Stimulated activated CD8-positive, alpha-beta memory T cell treated with anti-CD3 and anti-CD28 coated beads, Interleukin-7, amount 100 ng/mL, for 24 hours (primary cell): ENCODE measurements at places on chromosomes 11 and 22.

DNA sequence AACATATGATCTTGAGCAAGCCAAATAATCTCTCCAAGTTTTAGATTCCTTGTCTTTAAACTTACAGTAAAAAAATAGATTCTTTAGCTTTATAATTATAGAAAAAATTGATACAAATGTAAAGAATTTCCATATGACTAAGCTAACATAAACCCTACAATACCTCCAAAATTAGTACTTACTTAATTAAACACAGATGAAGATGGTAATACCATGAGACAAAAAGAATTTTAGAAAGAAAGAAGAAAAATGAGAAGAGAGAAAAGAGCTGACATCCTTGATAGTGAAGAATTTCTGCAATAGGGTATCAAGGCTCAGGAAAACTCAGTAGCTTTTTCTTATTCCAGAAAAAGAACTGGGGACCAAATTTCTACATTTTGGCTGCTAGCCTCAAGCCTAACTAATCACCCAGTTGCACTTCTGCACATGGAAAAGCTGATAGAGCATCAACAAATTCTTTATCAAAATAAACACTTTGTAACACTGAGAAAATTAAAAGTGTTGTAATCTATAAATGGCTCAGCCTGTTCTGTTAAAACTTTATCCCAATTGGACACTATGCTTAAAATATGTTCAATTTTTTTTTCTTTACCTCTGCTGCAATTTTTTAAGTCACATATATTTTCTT, 24.7 kb upstream of the SOX6 start:
- DNase-seq = no peak

DNA sequence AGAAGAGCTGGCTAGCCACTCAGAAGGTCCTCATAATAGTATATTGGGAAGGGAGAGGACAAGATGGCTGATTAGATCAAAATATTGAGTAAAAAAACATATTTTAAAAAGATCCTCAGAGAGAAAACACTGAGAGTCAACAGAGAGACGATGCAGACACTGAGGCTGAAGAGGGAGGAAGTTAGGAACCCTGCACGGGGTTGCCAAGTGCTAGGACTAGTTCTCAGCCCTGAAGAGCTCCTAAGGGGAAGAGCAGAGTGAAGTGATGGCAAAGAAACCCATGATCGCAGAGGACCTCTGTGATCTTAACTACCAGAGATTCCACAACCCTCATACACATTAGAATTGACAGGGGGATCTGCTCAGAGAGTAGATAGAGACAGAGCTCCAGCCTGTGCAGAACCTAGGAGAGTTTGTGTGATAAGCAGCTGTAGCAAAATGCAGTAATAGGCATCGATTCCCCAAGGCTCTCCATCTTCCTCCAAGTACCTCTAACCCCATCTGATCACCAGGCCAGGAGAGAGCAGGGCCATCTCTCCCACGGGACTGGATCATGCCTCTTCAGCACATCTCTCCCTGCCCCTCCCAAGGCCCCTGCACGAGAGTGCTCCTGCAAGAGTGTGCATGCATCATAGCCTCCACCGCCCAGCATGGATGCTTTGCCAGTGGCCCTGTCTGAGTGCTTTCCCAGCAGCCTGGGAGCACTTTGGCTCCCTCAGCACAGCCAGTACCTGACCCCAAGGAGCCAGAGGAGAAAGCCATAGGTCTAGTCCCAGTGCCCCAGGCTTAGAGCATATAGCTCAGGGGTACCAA, 41.2 kb upstream of the ARL14EP start:
- no peak for DNase-seq

- no peak for DNase-seq
Observed at GRCh38 chr11:17013548-17014320, 480 bp downstream of the PLEKHA7 start.

DNA sequence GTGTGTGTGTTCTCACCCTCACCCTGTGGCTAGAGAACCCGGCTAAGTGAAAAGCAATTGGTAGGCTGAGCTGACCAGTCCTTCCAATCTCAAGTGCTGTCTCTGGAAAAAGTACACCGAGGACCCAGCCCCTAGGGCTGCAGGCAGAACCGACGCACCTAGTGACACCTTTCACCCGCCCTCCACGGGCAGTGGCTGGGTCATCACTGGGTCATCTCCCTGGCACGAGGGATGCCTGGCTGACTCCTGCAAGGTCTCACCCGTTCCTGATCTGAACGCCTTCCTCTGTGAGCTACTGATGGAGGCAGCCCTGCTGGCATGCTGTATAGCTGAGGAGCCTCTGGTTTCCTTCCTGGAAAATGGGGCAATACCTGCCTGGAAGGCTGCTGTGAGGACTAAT, 311.5 kb downstream of the NTM start:
- no peak for DNase-seq

- DNase-seq = no peak
Observed at GRCh38 chr11:111035746-111036145, 209.8 kb upstream of the POU2AF2 start.

GRCh38 chr22:36012332-36012731, 16.3 kb downstream of the RBFOX2 start:
- no peak for DNase-seq

- DNase-seq = no peak
Observed at GRCh38 chr11:64192434-64192833, 6.5 kb downstream of the STIP1 start.

DNA sequence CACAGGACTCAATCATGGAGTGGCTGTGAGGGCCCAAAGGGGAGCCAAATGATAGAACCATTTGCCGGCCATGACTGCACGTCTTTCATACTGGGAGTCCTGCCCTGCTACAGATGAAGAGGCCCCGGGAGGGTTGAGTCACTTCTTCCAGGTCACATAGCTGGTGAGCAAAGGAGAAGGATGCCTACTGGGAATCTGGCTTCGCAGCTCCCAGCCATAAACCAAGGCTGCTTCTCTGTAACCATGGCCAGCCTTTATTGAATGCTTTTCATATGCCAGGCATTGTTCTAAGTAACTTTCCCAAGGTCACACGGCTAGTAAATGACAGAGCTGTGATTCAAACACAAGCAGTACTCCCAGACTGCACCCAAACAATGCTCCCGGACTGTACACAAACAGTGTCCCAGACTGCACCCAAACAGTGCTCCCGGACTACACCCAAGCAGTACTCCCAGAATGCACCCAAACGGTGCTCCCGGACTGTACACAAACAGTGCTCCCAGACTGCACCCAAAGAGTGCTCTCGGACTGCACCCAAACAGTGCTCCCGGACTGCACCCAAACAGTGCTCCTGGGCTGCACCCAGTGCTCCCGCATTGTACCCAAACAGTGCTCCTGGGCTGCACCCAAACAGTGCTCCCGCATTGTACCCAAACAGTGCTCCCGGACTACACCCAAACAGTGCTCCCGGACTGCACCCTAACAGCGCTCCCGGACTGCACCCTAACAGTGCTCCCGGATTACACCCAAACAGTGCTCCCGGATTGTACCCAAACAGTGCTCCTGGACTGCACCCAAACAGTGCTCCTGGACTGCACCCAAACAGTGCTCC, 89.8 kb downstream of the FBXO7 start:
- no peak for DNase-seq

- no peak for DNase-seq
Observed at GRCh38 chr22:36125434-36125833, 35.1 kb downstream of the APOL3 start.

DNA sequence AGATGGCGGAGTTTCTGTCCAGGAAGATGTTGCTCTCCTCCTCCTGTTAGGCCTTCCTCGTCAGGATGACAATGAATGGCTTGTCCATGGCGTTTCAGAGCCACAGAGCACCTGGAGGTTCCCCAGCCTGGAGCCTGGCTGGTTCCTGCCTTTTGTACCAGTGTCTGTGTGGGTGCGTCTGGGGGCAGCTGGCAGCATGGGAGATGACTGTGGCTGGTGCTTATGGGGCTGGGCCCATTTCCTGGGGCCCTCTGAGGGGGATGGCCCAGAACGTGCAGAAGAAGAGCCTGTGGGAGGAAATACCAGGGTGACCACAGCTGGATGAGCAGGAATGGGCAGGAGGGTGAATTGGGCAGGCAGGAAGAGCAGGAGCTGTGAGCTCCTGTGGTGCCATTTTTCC, 6.7 kb downstream of the SLC37A2 start:
- no peak for DNase-seq

DNA sequence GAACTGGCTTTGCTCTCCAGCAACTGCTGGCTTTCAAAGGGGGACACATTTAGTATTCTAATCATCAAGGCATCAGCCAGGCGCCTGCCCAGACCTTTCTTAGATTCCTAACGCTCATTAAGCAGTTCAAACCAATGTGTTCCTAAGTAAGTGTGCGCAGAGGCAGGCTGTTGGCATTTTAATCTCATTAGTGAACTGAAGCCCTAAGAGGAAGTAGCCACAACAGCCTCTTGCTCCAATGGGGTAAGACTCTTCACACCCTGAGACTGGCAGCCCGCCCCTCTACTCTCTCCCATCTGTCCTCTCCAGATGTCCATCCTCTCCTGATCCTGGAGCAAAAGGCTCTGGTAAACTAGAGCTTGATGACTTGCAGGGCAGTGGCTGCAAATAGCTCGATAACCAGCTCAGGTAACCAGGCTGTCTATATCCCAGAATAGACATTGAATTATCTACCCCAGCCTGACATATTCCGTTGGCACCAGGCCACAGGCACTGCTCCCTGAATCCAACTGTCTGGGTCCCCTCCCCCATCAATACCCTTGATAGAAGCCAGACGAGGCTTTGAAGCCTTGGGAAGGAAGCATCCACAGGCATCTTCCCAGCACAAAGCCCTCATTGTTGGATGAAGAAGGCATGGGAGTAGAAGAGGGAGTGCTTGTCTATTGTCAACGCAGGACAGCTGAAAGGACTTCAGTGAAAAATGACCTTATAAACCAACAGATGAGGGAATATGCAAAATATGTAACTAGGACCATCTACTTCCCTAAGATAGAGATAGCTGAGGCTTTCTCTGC, 321.1 kb downstream of the TENM4 start:
- DNase-seq = no peak

DNA sequence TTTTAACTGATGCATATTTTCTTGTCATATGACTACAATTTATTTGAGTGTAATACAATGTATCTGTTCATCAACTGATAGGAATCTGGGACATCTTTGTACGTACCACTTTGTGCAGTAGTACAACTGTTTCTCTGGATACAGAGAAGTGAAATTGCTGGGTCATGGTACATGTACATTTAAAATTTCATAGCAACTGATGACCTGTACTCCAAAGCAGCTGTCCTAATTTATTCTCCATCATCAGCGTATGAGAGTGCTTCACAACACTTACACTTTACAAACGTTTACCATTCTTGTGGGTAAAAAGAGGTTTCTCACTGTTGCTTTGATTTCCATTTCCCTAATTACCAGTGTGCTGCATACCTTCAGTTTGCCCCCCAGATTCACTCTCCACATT, 552.8 kb upstream of the CADM1 start:
- DNase-seq = no peak

DNA sequence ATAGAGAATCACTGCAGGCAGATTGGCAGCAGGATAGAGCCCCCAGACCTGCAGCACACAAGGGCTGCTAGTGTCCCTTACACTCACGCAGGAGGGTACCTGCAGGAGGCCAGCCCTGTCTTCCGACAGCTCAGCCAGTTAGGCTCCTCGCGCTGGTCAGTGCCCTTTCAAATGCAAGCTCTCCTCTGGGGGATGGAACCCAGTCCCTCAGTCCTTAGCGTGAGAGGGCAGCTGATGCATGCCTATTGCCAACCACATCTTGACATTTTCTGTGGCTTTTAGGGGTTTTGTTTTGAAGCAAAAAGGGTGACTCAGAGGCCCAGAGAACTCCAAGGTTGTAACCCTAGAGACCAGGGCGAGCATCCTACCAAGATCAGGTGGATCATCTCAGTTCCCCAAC, 40.0 kb downstream of the WNT11 start:
- DNase-seq = no peak

GRCh38 chr11:1148752-1149180, 9.0 kb upstream of the MUC5AC start:
- DNase-seq = no peak

DNA sequence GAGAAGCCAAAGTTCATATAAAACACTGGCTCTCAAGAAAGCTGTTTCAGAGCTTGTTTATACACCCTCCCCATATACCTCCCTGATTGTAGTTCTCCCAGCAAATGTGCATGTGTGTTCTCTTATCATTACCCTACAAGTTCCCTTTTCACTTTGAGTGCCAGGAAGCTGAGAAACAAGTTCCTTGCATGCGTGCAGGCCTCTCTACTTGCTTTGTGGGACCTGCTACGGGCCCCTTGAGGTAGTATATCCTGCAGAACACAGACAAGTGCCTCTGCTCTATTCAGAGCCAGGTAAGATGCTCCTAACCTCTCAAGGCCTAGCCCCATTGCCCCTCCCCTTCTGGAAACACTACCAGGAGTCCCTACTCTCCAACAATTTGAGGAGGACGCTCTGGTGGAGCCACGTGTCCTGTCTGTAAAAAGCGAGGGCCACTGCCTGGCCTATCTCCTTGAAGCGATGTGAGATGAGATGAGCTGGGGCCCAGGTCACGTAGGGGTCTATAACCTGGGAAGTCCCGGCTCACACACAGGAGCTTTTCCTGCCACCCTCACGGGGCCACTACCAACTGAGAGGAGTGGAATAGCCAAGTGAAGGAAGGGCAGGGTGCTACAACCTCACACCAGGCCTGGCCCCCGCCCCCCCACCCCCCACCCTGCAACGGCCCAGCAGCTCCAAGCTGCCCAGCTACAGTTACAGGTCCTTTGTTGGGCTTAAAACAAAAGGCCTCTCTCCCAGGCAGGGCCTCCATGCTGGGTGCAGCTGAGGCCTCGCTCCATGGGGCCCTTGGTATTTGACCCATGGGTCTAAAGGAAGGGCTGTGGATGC, 2.6 kb upstream of the ATP5MGL start:
- no peak for DNase-seq

DNA sequence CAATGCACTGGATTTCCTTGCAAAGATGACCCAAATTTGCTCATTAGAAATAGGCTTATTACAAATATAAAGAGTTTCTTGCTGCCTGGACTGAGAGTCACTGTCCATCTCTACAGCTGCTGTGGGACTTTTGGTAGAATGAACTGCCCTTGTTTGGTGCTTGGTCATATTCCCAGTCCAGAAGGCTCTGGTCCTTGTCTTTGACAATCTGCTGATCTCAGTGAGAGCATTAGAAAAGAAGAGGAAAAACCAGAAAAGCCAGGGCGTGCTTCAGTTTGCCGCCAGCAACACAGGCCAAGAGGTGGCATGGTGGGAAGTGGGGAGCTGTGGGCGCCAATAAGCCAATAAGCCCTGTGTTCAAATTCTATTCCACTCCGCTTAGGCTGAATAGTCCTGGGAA, 48.2 kb upstream of the PARVA start:
- no peak for DNase-seq

GRCh38 chr11:2528301-2529050, 83.7 kb downstream of the KCNQ1 start:
- no peak for DNase-seq

DNA sequence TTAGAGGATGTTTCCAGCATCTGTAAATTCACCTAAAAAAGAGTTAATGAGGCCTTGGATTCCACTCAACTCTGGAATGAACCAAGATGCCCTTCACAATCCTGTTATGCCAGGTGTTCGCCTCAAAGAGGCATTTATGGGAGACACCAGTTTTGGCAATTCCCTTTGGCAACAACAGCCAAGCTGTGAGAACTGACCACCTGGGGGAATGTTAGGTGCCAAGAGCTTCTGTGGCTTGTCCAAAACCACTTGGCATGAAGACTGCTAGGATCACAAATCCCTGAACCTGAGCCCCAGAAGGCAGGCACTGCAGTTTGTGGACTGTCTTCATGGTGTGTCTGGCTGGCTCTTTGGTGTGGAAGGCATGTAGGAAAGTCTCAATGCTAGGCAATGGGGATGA, 164.4 kb upstream of the BDNF start:
- DNase-seq = no peak
